Spleen (tissue), 13 donors: ENCODE measurements at places on chromosomes 7 and 10. TPM values are rescaled to one million over a fixed set of nuclear protein-coding genes. Genes with fewer than 3 reads are reported as not detected.

The SLC39A12 gene
- 0.20 TPM for total RNA-seq

The SLC18A2 gene
- total RNA-seq: 0.37 TPM

The OPN4 gene
- total RNA-seq: not detected

The RPP38 gene
- total RNA-seq: 15.6 TPM

The C7orf57 gene
- not detected for total RNA-seq

The TMEM178B gene
- total RNA-seq: 4.3 TPM

The MUC12 gene
- total RNA-seq: 0.07 TPM

The CCDC7 gene
- total RNA-seq: 30.2 TPM

The OR2A42 gene
- 0.32 TPM for total RNA-seq

The WDR86 gene
- 15.4 TPM for total RNA-seq

The ATOH7 gene
- not detected for total RNA-seq

The PAX4 gene
- not detected for total RNA-seq

The ELN gene
- 21.0 TPM for total RNA-seq

The GET4 gene
- total RNA-seq: 34.4 TPM

The LRGUK gene
- 1.3 TPM for total RNA-seq

DNA sequence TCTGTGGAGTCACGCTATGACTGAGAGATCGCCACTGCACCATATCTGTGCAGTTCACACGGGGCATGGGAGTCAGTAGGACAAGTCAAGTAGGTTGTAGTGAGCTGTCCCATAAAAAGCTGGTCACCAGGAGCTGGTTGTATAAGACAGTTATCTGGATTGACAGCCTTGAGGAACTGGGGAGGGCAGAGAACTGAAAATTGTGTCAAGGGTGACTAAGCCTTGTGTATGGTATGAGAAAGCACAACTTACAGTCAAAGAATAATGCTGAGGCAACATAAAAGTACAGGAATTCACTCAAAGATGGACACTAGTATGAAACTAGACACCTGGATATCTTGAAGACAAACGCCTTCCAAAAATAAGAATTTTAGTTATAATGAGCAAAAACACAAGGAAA is 564.9 kb downstream of the POM121L12 start:
- no peak for DNase-seq

GRCh38 chr10:116836902-116837523 is 12.3 kb upstream of the ENO4 start:
- DNase-seq: no peak

GRCh38 chr7:146922782-146923181 is 806.2 kb downstream of the CNTNAP2 start:
- no peak for DNase-seq

DNA sequence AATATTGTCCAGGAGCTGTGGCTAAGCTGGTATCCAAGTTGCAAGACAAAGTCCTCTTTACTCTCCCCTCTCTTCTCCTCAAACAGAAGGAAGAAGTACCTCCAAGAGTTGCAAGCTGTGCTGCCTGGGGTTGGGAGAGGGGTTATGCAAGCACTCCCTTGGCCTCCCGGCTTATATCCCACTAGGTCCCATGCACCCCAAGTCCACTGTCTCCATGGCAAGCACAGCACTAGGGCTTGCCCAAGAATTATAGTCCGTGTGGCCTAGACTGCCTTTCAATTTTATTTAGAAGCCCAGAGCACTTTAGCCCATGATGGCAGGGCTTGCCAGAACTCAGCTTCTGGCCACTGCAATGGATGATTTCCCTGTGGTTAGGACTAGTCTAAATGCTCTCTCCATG is 40.4 kb upstream of the TECTB start:
- no peak for DNase-seq

- no peak for DNase-seq
These were observed 181.8 kb upstream of the NPVF start for GRCh38 chr7:25409897-25410636.

DNA sequence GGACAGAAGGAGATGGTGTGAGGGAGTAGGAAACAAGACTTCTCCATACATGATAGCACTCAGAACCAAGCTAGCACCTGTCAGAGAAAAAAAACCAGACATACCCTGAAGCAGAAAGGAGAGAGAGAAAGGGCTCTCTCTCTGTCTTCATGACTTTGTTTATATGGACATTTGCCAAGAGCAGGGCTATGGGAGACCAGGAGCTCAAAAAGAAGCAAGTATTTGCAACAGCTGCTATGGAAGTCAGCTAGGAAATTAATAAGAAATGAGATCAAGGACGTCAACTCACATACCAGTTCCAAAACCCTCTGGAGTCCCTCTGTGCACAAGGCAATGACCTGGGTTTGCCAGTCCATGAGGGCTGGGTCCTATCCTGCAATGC is 111.6 kb downstream of the SGMS1 start:
- DNase-seq: no peak

- no peak for DNase-seq
These were observed 42.8 kb upstream of the GNA12 start for GRCh38 chr7:2886900-2887299.

GRCh38 chr10:128036746-128037543 is 89.3 kb downstream of the MKI67 start:
- peak; percentile 70 for DNase-seq

DNA sequence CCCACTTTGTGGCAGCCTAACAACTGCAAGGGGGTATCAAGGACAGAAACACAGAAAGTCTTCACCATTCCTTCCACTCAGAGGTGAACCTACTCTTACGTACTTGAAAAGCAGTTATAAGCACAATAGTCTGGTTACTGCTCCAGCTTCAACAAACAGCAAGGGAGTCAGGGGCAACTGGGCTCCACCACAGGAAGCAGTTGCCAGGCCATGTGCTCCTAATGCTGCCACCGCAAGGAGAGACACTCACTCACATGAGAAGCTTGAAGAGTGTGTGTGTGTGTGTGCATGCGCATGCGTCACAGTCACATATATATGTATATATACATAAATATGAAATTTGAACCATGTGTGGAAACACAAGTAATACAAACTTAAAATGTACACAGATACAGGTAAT is 65.5 kb downstream of the GRB10 start:
- DNase-seq: no peak

DNA sequence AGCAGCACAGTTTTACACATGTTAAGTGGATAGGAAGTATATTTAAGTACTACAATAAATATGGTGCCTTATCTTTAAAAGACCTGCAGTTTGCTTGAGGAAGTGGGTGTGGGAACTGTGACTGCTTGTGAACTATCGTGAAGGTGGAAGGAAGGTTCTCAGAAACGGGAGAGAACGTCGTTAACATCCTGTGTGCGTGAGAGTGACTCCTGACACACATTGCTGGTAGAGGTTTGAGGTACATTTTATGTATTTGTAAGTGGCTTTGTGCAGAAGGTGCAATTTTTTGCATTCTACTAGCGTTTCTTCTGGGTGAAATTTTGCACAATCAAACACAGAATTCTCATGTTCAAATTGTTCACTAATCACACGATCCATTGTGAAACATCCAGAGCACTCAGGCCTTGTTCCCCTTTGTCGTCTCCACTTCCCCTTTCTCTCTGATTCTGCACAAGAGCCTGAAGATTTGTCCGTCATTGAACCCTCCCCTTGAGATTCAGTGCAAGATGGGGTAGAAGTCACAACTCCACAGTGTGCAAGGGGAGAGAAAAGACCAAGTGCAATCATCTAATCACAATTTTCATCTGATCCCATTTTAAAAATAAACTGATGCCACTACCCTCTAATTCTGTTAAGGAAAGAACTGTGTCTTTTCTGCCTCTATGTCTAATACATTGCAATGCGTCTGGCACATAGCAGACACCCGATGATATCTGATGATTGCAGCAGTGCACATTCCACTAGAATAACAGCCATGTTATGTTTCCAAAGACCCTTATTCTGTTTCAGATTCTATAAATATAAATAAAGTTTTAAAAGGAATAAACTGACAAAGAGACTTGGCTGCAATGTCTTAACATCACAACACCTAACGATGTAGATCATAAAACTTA is 279.9 kb downstream of the NEBL start:
- DNase-seq: no peak

DNA sequence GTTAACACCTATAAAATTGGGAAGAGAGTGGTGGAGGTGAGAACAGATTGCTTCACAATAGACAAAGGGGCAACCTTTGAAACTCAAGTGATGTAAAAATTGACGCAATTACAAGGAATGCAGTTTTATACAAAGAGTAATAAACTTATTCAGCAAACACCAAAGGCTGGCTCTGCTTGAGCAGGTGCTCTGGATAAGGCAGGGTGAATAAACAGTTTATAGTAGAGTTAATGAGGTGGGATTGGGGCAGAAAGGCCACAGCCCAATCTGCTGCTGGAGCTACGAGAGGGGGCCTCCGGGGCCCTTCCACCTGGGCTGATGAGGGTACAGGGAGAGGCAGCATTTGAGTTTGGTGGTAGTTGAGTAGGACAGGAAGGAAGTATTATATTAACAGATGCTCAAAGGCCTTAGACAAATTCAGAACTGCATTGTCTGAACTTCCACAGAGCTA is 6.0 kb downstream of the MUC12 start:
- no peak for DNase-seq

DNA sequence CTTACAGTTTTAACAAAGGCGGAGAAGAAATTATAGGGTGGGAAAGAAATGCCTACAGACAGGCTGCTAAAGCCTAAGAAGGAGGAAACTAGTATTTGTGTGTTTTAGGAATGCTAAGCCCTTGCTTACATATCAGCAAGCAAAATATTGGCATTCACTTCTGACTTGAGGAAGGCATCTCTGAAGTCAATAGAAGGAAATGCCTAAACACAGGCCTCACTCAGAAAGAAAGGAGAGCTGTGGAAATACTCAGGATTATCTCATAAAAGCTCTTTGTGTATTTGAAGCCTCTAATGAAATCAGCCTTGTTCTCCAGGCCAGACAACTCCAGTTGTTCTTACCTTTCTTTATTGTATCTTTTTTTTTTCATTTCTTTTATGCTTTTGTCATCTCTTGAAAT is 158.0 kb downstream of the AUTS2 start:
- DNase-seq: no peak

DNA sequence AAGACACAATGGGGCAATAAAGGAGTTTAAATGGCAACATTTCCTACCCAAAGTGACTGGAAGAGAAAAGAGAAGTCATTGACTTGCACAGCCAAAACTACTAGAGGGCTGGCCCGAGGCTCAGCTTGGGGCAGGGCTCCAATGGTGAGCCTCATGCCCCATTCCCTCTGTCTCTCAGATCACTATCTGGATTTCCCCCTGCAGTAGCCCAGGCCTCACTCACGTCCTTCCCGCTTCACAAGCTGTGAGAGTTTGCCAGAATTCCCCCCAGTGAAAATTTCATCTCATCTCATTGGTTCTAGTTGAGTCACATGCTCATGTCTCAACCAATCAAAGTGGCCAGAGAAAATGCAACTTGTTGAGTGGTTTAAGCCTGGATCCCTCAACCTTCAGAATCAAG is 181.3 kb downstream of the WDR11 start:
- no peak for DNase-seq

DNA sequence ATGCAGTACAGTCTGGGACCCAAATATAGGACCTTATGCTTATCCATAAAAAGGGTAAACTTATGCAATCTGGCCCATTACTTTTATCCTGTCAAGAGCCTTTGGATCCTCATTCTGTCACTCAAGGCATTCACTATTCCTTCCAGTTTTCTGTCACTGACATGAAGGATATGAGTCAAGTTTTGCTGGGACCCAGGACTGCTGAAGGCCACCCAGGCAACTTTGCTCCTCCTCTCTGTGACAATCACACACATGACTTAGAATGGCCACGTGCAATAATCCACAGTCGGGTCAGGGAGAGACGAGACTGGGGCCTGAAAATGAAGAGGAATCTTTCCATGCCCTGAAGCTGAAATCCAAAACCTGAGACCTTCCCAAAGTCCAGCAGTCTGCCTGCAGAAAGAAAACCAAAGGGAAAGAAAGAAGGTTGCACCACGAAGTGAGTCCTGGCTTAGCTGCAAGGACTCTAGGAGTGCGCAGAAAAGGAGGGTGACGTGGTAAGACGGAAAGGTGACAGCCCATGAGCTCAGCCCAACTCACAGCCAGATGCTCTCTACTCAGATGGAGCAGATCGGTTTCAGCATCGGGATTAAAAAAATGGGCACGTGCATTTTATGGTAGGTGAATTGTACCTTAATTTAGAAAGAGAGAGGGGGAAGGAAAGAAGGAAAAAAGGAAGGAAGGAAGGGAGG is 67.2 kb downstream of the VOPP1 start:
- DNase-seq: no peak

DNA sequence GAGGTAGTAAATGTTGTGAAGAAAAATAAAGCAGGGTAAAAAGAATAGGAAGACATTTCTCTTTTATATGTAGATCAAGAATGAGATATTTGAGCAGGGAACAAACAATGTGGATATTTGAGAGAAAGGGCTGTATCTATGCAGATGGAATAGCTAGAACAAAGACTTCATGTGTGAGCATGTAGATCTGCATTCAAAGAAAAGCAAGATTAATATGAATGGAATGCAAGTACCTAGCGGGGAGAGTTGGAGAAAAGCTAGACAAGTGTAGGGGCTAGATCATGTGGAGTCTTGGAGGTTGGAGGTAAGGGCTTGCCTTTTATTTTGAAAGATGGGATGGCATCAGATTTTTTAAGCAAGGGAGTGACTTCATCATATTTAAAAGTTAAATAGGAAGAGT is 27.1 kb downstream of the SHOC2 start:
- DNase-seq: no peak

GRCh38 chr7:129612112-129613015 is 844 bp downstream of the NRF1 start:
- peak; percentile 90 for DNase-seq
